ENCODE measurements at places on chromosomes 2 and 18. TPM values are rescaled to one million over a fixed set of nuclear protein-coding genes. Genes with fewer than 3 reads are reported as not detected.
A peak's percentile ranks its signal among the peaks of the same experiment; 100 is the strongest.

PRSS56 gene
- not detected for total RNA-seq

RESP18 gene
- total RNA-seq = not detected

DNA sequence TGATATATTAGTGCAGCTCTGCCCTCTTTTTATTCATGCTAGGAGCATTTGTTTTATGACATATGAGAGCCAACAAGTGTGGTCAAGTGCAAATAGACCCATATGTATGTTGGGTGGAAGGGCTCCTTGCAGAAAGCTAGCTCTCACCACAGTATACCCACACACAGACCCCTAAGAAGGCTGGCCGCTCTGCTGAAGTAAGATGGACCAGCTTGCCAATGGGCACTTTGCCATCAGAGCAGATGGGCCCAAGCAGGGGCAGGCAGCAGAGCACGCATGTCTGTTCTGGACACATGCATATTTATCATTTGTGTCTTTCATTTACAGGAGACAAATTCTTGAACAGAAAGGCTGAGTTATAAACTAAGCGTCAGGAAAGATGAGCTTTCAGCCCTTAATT, 187.5 kb upstream of the DTNA start:
- no peaks in the 10 kb centered on the region for H3K4me1 ChIP-seq
- no peak overlapping the region for H3K27ac ChIP-seq
- no peaks in the 10 kb centered on the region for H3K36me3 ChIP-seq
- H3K27me3 ChIP-seq = no peaks in the 10 kb centered on the region
- no peak overlapping the region for H3K4me3 ChIP-seq
- DNase-seq = no peak

- H3K4me1 ChIP-seq = no peaks in the 10 kb centered on the region
- no peaks in the 10 kb centered on the region for H3K27me3 ChIP-seq
- H3K36me3 ChIP-seq = no peaks in the 10 kb centered on the region
- no peak overlapping the region for H3K27ac ChIP-seq
- no peak for DNase-seq
Observed at GRCh38 chr18:28504066-28504465, 327.1 kb upstream of the CDH2 start.

GRCh38 chr18:76476665-76477561, 18.1 kb downstream of the ZNF516 start:
- H3K27ac ChIP-seq = no peak overlapping the region
- H3K27me3 ChIP-seq = peaks cover 2% of the 10 kb centered on the region
- no peak for DNase-seq
- peaks cover 37% of the 10 kb centered on the region for H3K4me1 ChIP-seq
- peak overlapping the region; percentile 40 for H3K4me3 ChIP-seq

GRCh38 chr18:785242-785641, 26.8 kb downstream of the YES1 start:
- H3K4me1 ChIP-seq = peaks cover 52% of the 10 kb centered on the region
- no peaks in the 10 kb centered on the region for H3K27me3 ChIP-seq
- DNase-seq = no peak

- H3K27me3 ChIP-seq = no peaks in the 10 kb centered on the region
- no peak for DNase-seq
- no peaks in the 10 kb centered on the region for H3K4me1 ChIP-seq
- H3K4me3 ChIP-seq = no peak overlapping the region
- H3K27ac ChIP-seq = no peak overlapping the region
- H3K36me3 ChIP-seq = no peaks in the 10 kb centered on the region
Observed at GRCh38 chr18:3115447-3116030, 102.6 kb upstream of the LPIN2 start.

GRCh38 chr18:8029061-8029460, 461.9 kb downstream of the PTPRM start:
- no peaks in the 10 kb centered on the region for H3K4me1 ChIP-seq
- H3K27me3 ChIP-seq = no peaks in the 10 kb centered on the region
- no peak overlapping the region for H3K4me3 ChIP-seq
- no peak for DNase-seq

DNA sequence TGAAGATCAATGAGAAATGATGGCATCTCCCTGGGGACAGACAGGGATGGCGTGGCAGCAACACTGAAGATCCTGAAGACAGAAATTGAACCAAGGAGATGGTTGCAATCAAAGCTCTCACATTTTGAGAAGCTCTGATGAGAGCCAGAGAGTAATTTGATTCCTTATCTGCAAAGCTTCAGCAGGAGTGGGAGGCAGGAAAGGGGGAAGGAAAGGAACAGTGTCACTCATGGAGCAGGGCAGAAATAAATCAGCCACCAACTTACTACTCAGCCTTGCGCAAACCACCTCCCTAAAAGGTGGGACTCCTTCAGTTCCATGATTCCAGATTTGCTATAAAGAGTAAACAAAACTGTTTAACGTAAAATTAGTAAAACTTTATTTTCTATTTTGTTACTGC, 119.2 kb downstream of the CACNB4 start:
- H3K4me3 ChIP-seq = no peak overlapping the region
- no peaks in the 10 kb centered on the region for H3K36me3 ChIP-seq
- H3K27ac ChIP-seq = no peak overlapping the region
- peaks cover 10% of the 10 kb centered on the region for H3K4me1 ChIP-seq
- no peak for DNase-seq

DNA sequence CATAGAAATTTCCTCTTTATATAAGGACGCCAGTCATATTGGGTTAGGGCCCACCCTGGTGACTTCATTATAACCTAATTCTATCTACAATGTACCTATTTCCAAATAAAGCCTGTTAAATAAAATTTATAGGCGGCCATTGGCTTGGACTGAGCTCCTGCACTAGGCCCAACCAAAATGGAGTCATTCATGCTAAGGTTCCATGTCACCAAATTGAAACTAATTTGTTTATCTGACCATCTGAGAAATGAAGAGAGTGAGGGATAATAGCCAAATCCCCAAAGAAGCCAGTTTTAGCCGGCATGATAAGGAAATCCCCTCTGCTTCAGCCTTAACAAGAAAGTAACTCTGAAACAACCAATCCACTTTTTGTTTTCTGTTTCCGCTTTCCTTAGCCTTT, 7.2 kb upstream of the DYM start:
- no peak overlapping the region for H3K27ac ChIP-seq
- no peaks in the 10 kb centered on the region for H3K36me3 ChIP-seq
- no peak overlapping the region for H3K4me3 ChIP-seq
- H3K4me1 ChIP-seq = no peaks in the 10 kb centered on the region

DNA sequence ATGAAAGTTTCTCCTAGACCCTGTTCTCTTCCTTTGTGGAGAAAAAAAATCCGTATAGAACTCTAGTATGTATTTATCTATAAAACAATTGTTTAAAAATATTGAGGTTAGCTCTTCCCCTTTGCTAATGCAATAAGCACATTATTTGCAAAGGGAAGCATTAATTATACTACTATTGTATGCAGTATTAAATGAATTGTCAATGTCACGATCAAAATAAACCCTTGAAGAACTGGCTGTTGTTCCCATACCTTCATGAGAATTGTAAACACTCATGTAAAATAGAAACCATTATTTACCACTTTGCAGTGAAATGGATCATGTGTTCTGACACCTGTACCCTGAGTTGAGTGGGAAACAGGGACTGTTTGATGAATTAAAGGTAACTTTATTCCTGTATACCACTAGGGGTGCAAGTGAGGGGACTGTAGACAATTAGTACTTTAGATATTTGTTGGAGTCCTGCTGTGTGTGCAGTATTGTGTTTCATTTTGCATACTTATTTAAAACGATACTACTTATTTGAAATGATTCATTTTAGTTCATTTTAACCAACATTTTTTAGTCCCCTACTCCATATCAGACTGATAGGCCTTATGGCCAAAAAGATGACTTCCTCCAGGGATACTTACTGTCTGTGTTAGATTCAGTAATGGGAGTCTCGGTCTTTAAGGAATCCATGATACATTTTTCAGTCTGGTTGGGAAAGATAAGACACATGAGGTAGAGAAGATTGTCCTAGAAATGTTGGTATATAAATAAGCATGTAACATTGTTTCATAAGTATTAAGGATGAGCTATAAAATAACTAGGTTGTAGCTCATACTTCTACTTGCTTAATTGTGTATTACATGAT, 7.9 kb downstream of the PKP4 start:
- no peak overlapping the region for H3K27ac ChIP-seq
- no peak overlapping the region for H3K4me3 ChIP-seq
- peaks cover 9% of the 10 kb centered on the region for H3K4me1 ChIP-seq
- no peaks in the 10 kb centered on the region for H3K27me3 ChIP-seq
- H3K36me3 ChIP-seq = peaks cover 3% of the 10 kb centered on the region

GRCh38 chr2:18925296-18925695, 335.9 kb upstream of the NT5C1B start:
- H3K4me3 ChIP-seq = no peak overlapping the region
- peaks cover 11% of the 10 kb centered on the region for H3K36me3 ChIP-seq
- H3K27me3 ChIP-seq = no peaks in the 10 kb centered on the region
- no peak for DNase-seq

DNA sequence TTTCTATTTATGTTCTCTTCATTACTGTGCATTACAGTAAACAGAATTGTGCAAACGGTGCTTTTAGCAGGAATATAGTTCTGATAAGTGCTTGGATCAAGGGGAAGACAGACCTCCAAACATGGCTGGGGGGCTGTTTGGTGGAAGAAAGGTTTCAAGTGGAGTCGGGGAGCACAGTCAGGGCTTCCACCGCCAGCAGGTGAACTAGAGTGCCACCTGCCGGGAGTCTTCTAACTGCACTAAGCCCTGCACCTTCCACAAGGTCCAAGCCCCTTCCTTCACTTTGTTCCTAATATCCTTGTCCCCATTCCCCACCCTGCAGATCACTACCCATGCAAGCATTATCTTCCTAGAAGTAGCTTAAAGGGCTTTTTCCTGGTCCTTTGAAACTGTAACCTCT, 11.1 kb downstream of the ONECUT2 start:
- H3K27me3 ChIP-seq = peaks cover 53% of the 10 kb centered on the region
- H3K4me3 ChIP-seq = no peak overlapping the region
- no peak overlapping the region for H3K27ac ChIP-seq
- DNase-seq = peak; percentile 57
- H3K36me3 ChIP-seq = no peaks in the 10 kb centered on the region

DNA sequence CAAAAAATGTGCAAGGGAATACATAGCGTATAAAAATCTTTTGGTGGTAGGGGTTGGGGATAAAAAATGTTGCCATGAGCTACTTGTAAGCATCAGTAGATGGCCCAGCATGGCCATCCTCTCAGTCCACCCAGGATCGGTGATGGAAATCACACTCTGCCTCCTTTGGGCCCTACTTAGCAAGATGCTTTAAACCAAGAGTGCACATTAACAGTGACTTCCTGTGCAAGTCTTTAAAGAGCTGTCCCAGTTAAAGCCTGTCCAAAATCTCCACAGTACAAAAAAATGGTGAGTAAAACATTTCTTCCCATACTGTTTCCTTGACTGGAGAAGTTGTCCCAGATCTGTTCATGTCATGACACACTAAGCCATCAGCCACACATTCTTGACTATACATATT, 18.0 kb downstream of the ANKRD44 start:
- H3K27ac ChIP-seq = peak overlapping the region; percentile 95
- peak overlapping the region; percentile 81 for H3K4me3 ChIP-seq
- DNase-seq = no peak
- peaks cover 61% of the 10 kb centered on the region for H3K36me3 ChIP-seq
- H3K27me3 ChIP-seq = no peaks in the 10 kb centered on the region

GRCh38 chr2:1082456-1083205, 132.0 kb downstream of the SNTG2 start:
- H3K27me3 ChIP-seq = no peaks in the 10 kb centered on the region
- no peaks in the 10 kb centered on the region for H3K4me1 ChIP-seq
- no peak for DNase-seq
- H3K36me3 ChIP-seq = no peaks in the 10 kb centered on the region
- no peak overlapping the region for H3K27ac ChIP-seq
- no peak overlapping the region for H3K4me3 ChIP-seq

GRCh38 chr2:71212336-71212735, 14.6 kb downstream of the PAIP2B start:
- H3K27ac ChIP-seq = no peak overlapping the region
- H3K4me3 ChIP-seq = no peak overlapping the region
- no peaks in the 10 kb centered on the region for H3K36me3 ChIP-seq
- DNase-seq = no peak

DNA sequence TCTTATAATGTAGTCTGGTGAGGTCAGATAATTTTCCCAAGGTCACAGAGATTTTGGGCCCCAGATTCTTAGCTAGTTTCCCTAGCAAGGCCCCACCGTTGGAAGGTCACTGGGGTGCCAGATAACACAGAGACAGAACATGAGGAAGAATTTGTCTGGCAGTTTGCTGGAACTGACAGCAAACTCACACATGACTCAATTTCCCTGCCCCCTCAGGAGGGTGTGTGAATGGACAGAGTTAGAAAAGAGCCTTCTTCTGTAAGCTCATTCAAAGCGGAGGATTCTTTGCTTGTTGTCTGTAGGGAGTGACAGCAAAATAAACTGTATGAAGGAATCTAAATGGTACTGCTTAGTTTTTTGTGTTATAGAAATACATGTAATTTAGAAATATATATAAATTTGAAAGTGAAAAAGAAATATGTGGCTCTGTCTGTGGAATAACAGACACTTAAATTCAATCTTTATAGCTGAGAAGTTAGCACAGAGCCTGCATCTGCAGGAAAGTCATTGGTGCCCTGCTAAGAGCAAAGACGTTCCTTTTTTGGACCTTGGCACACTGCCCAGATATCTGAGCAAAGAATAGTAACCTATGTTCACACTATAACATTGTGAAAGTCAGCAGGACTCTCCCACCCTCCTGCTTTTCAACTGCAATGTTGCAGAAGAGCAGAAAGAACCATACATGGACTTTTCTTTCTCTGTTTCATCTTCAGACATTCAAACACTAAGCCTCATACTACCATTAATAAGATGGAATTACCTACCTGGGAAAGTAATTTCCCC, 2.1 kb downstream of the MDH1 start:
- peak overlapping the region; percentile 89 for H3K4me3 ChIP-seq
- DNase-seq = no peak
- H3K36me3 ChIP-seq = peaks cover 32% of the 10 kb centered on the region
- peaks cover 45% of the 10 kb centered on the region for H3K4me1 ChIP-seq
- H3K27me3 ChIP-seq = no peaks in the 10 kb centered on the region

- DNase-seq = no peak
- no peak overlapping the region for H3K27ac ChIP-seq
- H3K36me3 ChIP-seq = no peaks in the 10 kb centered on the region
- H3K4me3 ChIP-seq = no peak overlapping the region
Observed at GRCh38 chr2:47359375-47359868, 43.5 kb upstream of the MSH2 start.

DNA sequence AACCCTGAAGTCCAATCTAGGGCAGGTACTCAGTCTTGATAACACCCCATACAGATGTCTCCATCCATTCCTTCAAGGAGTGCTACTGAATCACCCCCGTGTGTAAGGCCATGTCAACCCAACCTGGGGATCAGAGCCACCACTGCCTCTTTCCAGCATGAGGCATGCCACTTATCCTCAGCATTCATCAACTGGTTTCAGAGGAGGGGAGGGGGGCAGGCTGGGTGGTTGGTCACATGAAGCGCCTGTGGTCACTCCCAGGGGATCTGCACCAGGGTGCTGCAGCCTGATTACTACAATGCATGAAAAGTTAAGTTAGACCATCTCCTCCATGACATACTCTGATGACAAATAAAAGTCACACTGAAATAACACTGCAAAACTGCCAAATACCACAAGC, 65.0 kb downstream of the UXS1 start:
- no peak overlapping the region for H3K27ac ChIP-seq
- H3K36me3 ChIP-seq = peaks cover 39% of the 10 kb centered on the region
- no peak for DNase-seq
- H3K27me3 ChIP-seq = no peaks in the 10 kb centered on the region
- peaks cover 27% of the 10 kb centered on the region for H3K4me1 ChIP-seq
- H3K4me3 ChIP-seq = no peak overlapping the region
